ENCODE measurements at places on chromosomes 2 and 18.

GRCh38 chr2:26900831-26901321 is 52.9 kb downstream of the DPYSL5 start:
- DNase-seq = no peak

DNA sequence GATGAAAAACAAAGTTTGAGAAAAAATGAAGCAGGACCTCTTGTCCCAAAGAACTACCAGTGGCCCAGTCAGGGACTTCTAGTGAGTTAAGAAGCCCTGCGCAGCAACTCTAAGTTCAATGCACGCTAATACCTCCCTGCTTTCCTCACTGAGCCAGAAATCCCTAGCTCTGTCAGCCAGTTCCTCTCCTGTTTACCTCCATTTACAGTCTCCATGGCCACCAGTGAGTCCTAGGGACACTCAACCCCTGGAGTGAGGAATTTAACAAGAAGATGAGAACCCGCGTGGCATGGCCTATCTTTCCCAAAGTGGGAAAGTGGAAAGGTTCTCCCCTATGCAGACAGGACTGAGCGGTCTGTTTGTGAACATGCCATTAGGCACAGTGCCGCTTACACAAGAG is 31.0 kb downstream of the MRPL33 start:
- DNase-seq = no peak

DNA sequence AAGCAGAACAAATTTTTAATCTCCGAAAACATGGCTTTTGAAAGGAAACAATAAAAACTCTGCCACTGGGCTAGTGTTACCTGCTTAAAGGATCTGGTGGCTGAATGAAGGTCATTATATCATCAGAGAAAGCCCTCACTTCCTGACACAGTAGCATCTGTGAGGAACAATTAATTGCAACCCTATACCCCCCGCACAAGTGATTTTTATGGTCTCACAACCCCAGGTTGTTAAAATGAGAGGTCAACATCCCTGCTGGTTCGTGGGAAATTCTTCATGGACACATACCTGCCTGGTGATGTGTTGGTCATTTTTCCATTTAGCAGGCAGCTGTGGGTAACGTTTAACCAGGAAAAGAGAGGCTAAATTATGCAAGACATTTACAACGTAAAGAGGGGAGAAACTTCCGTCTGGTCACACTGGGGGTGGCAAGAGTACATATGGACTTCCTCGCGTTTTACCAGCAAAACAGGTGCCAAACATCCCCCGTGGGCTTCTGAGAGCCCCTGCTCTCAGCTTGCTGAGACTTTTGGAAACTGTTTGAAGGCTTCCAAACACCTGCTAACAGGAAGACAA is 29.2 kb downstream of the NIFK start:
- DNase-seq = no peak

GRCh38 chr2:217270485-217271121 is 410.7 kb upstream of the TNP1 start:
- DNase-seq = no peak

GRCh38 chr18:46220116-46220515 is 115.9 kb downstream of the HAUS1 start:
- no peak for DNase-seq

- no peak for DNase-seq
Observed at GRCh38 chr2:23460228-23460627, 75.2 kb downstream of the KLHL29 start.

DNA sequence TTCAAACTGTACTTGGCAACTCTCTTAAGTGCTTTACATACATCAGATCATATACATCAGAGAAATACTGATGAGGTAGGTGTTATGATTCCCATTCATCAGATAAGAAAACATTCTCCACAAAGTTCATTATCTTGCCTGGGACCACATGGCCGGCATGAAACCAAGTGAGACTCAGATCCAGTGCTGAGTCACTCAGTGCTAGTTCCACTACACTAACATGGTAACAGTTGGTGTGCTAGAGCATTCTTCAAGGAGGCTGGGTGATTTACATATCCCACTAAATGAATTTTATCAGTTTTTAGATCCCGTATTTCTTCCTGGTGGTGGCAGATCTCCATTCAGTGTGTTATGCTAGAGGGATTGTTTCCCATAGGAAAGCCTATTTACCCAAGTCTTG is 772.0 kb downstream of the CNTNAP5 start:
- no peak for DNase-seq

DNA sequence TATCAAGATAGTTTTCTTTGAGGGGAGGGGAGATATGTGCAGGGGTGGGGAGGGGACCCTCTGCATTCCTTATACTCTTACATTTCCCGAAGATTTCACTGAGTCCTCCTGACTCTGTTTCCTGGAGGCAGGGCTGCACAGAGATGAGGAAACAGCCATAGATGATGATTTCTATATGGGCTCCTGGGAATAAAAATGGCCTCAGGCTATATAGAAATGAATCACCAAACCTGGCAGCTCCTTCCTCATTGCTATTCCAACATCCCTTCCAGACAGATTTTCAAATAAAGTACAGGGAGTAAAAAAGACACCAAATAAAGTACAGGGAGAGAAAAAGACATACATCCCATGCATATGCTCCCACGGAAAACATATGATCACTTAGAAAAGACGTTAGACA is 474.8 kb upstream of the RAB6C start:
- DNase-seq = no peak

DNA sequence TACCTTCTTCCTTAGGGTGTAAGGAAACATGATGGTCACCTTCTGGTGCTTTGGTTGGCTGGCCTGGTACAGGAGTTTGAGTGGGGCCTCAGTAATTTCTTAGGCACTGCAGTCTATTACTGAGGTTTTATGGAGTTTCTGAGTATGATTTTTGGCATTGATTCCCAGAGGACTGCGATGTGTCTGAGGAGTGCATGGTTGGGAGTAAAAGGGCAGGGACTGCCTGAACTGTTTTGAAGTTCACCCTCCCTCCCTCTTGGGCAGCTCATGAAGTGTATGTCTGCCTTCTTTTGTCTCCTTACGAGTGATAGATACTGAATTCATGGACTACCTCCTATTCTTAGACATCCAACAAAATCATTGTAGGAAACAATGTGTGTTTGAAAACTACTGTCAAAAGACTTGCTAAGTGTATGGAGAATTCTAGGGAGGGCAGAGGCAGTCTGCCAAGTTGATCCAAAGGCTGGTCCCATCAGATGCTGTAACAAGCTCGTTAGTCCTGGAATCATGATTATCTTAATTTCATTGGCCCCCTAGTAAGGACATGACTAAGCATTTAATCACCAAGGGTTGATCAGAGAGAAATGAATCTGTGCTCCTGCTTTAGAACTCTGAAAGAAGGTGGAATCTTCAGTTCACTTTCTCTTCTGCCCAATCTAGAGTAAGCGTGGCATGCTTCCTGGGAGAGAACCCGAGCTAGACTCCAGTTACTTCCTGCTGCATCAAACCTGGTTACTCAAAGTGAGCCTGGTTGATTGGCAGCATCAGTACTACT is 26.5 kb downstream of the LYPD6B start:
- DNase-seq = no peak

- DNase-seq = no peak
Observed at GRCh38 chr18:74896390-74896991, 298.8 kb downstream of the ZNF407 start.

DNA sequence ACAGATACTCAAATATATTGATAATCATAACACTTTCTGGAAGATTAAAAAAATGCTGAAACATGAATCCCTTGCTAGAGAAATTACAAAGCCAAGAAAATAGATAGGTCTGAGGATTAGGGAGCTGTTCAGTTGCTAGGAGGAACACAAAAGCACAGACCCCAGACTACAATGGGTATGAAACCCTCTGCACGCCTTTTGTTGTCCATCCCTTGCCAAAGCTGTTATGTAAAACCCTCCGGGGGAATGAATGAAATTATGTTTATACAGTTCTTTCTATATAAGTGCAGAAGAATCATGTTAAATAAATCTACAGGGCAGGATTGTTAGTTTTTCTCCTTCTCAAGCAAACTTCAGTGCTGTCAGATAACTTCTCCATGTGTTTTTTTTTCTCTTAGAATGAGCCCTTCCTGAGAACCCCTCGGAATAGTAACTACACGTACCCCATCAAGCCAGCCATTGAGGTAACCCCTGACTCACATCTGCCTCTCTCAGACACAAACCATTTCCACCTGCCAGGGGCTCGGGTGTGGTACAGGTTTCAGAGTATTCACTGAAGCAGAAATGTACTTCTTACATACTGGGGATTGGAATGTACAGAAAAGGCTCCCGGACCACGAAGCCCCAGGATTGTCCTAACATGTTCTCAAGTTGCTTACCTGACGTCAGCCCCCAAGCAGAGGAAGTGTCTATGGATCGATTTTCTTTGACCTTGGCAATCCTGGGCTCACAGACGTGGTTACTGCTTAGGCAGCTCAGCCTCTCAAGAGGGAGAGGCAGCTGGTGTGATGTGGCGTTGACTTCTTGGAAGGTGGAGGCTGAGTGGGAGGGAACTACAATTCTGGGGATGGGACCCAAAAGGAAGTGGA is 118.0 kb downstream of the PLB1 start:
- peak; percentile 76 for DNase-seq

DNA sequence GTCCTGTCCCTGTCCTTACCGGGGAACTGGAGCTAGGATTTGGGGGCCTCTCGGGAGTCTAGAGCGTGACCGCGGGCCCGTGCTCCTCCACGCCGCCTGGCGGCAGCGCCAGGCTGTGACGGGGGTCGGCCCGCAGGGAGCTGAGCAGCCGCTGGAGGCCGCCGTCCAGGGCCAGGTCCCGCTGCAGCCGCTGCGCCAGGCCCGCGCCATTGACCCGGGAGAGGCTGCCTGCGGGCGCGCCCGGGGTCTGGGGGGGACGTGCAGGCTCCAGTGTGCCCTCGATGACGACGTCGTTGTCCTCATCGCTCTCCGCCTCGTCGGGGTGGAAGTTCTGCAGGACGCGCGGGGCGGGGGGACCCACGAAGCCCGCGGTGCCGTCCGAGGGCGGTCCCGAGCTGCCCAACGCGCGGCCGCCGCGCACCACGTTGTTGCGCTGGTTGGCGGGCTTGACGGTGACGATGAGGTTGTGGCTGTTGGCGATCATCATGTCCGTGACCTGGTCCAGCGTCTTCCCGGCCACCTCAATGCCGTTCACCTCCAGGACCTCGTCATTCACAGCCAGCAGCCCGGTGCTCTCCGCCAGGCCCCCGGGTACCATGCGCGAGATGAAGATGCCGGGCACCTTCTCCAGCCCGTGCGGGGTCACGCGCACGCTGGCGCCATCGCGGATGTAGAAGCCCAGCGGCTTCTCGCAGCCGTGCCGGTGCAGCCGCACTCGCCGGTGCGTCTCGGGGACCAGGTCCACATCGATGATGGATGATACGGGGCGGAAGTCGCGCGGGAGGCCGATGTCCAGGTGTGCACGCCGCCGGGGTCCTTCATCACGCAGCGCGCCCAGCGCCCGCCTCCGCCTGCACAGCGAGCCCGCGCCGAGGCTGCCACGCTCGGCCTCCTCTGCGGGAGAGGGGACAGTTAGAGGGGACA is 50.9 kb downstream of the ADNP2 start:
- no peak for DNase-seq

GRCh38 chr2:101003278-101003775 is 1.2 kb downstream of the RPL31 start:
- no peak for DNase-seq
